ENCODE measurements at places on chromosomes 1 and 21. TPM values are rescaled to one million over a fixed set of nuclear protein-coding genes. Genes with fewer than 3 reads are reported as not detected.

Gene ZNF593OS
- total RNA-seq, result not detected

Gene GNG4
- total RNA-seq, result not detected

Gene TMEM59
- 278 TPM for total RNA-seq

Gene B3GALT5
- total RNA-seq, result not detected
